ENCODE measurements at places on chromosomes 5 and 9.

DNA sequence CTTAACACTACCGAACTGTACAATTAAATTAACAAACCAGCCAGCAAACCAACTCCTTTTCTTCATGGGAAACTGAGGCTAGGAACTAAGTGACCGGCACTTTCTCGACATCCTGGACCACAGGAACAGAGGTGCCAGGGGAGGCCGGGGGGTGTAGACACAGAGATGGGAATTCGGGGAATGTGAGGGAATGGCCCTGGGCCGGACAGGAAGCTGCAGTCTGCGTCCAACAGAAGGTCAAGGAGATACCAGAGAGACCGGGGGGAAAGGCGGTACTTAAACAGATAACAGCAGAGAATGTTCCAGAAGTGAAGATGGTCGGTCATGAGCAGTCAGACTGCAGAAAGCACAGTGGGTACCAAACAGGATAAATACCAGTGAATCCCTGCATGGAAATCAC, 40.3 kb downstream of the DBH start:
- no peak for DNase-seq

GRCh38 chr9:121267689-121268597, at the start of gene GSN:
GSN (plus strand) TSS chr9:121268162; CDS start chr9:121301972, 33,810 bp downstream.
- DNase-seq = peak; percentile 82

GRCh38 chr9:133643978-133644760, 8.0 kb downstream of the DBH start:
- no peak for DNase-seq

GRCh38 chr9:127884427-127884911, 7.0 kb upstream of the AK1 start:
- no peak for DNase-seq

Data from tibial nerve (tissue), 4 donors.